ENCODE measurements at places on chromosomes 3 and 15.

- no peak for DNase-seq
These were observed 153.9 kb downstream of the BBX start for GRCh38 chr3:107676469-107677309.

- DNase-seq = no peak
These were observed 45.2 kb downstream of the CMC1 start for GRCh38 chr3:28286595-28286994.

DNA sequence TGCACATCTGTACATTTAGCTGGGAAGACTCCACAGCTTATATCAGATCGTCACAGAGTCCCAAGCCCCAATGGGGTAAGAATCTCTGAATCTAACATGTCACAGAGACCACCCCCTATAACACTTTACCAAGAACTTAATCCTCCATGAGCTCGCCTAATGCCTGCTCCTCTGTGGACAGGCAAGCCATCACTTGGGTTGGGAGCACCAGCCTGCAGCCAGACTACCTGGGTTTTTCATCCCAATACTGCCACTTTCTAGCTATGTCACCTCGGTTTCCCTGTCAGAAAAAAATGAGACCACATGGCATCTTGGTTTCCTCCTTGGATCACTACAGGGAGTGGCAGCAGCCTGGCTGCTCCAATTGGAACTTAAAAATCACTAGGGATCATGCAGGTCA, 277.9 kb upstream of the TLE3 start:
- no peak for DNase-seq

DNA sequence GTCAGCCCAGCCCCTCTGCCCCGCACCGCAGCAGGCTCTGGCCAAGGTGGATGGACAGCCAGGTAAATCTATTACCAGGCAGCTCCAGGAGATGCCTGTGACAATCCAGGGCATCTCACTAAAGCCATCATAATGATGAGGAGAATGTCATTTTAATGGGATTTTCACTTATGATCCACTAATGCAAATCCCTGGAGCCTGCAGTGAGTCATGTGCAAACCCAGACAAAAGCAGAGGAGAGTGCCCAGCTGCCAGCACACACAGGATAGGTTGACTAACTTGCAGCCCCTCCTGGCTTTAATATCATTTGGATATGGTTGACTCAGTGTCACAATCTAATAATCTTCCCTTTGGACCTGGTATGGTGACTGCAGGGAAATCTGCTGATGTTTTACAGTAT, 206.9 kb upstream of the TRIM42 start:
- DNase-seq = no peak

- DNase-seq = no peak
These were observed 18.9 kb upstream of the SLC27A2 start for GRCh38 chr15:50162969-50163718.

GRCh38 chr3:171129827-171130226, 103.3 kb upstream of the SLC2A2 start:
- DNase-seq = no peak

DNA sequence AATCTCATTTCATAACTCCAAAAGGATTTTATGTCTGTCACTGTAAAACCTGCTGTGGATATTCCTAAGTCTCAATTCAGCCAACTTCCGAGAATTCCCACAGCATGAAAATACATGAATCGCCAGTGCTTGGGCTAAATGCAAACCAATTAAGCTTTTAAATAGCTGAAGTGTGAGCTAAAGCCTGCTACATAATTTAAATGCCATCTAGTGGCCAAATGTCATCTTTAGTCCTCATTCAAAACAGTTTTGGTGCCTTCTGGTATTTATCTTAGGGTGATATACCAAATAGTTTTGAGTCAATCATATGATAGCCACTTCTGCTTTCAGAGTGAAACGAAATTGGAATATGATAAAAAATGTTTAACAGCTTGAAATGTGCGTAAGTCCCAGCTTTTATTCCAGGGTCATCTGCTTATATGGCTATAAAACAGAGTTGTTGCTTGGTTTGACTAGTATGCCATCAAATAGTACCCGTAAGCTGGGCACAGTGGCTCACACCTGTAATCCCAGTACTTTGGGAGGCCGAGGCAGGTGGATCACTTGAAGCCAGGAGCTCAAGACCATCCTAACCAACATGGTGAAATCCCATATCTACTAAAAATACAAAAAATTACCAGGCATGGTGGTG, 41.8 kb upstream of the CCNL1 start:
- DNase-seq = no peak

- no peak for DNase-seq
These were observed 1.8 kb upstream of the SLC38A3 start for GRCh38 chr3:50203113-50203808.

GRCh38 chr3:130470126-130470525, 46.9 kb upstream of the COL6A6 start:
- no peak for DNase-seq

DNA sequence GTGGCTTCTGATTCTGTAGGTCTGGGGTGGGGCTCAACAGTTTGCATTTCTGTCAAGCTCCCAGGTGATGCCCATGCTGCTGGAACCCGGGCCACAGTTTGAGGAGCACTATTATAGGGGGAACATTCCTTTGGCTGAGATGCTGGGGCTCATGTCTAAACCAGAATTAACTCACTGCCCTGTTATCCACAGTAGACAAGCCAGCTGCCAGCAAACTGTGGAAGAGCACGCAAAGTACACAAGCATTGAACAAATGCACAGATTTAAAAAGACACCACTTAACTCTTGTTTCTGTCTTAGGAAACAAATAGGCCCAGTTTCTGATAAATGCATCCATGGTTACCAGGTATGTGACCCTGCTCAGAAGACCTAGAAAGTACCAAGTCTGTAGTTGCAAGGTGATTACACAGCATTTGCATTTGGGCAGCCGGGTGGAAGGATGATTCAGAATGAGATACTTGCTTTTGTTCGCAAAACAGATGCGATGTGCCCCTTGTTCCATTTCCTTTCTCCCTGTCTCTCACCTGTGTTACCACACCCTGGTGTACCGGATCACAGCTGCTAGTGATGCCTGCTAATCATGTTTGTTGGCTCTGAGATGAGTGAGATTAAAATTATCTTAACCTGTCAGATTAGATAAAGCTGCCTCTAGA, 12.4 kb downstream of the GYG1 start:
- DNase-seq = peak; percentile 24

GRCh38 chr3:154327871-154328270, 3.6 kb upstream of the DHX36 start:
- no peak for DNase-seq

GRCh38 chr3:190088890-190089289, 31.8 kb downstream of the P3H2 start:
- no peak for DNase-seq

- no peak for DNase-seq
These were observed 242.8 kb downstream of the ZNF385D start for GRCh38 chr3:21508246-21508645.

- no peak for DNase-seq
These were observed 223.5 kb downstream of the DTWD1 start for GRCh38 chr15:49844390-49844789.

- DNase-seq = no peak
These were observed 59.0 kb downstream of the SLC12A1 start for GRCh38 chr15:48265135-48265534.

GRCh38 chr3:177599326-177599725, 402.0 kb upstream of the TBL1XR1 start:
- DNase-seq = no peak

- no peak for DNase-seq
These were observed 1.5 kb downstream of the CYP1A1 start for GRCh38 chr15:74723754-74724334.

- peak; percentile 47 for DNase-seq
These were observed 883 bp downstream of the RTP4 start for GRCh38 chr3:187369089-187369447.

DNA sequence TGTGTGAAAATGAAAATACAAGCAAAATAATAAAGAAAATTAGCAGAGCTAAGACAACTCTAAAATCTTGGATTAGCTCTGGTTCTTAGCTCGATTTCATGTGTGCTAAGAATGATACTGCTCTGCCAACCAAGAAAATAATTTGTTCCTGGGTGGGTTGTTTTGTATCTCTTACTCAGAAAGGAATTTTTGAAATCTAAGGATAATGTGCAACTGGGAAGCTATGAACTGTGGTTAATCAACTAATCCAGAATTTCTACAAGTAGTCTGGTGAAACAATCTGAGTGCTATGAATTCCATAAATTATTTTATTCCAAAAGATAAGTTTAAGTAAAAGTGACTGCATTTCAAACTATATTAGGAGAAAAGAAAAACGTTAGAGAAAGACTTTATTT, 92.0 kb downstream of the TFDP2 start:
- no peak for DNase-seq

GRCh38 chr3:177250151-177250550, 52.9 kb upstream of the TBL1XR1 start:
- DNase-seq = no peak

GRCh38 chr3:185175370-185175987, 22.6 kb upstream of the C3orf70 start:
- peak; percentile 12 for DNase-seq

Measured in CD4-positive, alpha-beta T cell treated with Interferon alpha-2 for 1 hour (primary cell).